ENCODE measurements at places on chromosomes 2 and 18.

DNA sequence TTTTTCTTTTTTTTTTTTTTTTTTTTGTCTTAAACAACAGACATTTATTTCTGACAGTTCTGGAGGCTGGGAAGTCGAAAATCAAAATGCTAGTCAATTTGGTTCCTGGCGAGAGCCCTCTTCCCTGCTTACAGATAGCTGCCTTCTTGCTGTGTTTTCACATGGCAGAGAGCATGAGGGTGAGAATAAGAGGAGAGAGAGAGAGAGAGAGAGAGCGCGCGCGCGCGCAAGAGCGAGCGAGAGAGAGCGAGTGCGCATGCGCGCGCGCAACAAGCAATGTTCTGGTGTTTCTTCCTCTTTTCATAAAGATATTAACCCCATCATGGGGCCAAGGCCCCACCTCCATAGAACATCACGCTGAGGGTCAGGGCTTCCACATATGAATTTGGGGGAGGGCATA, 20.9 kb downstream of the MTCL1 start:
- DNase-seq = no peak

DNA sequence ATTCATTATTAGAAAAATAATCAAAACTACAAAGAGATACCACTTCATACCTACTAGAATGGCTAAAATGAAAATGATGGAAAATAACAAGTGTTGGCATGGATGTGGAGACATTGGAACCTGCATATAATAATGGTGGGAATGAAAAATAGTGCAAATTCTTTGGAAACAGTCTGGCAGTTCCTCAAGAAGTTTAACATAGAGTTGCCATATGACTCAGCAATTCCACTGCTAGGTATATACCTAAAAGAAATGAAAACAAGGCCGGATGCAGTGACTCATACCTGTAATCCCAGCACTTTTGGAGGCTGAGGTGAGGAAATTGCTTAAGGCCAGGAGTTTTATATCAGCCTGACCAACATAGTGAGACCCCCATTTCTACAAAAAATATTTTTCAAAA, 41.6 kb upstream of the ACYP2 start:
- DNase-seq = peak; percentile 84

DNA sequence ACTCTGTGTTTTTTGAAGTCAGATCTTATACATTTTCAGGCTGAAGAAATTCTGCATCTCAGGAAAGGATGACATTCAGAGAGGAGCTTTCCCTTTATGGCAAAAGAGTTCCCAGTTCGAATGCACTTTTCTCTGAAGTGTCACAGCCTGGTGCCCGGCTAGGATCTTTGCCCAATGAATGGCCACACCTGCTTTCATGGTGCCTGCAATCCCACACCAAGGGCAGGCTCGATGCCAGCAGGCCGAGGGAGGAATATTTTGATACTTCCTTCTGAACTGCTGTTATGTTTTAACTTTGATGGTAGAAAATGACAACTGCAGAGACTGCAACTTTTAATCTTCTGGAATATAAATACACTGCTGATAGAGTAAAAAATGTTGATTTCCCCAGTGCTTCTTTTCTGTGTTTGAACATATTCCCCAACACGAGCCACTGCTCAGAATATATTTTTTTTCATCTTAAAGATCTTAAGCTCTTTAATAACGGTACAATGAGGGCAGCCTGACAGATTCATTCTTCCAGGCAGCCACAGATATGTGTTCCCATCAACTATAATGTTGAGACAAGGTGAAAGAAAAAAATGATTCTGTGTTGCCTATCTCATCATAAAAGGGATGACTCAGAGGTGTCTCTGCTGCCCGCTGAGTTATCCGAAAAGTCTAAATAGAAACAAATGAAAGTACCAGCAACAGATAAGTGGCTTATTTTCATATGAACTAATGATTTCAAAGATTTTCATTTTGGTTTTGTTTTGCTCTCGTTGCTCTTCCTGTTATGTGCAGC, 848.5 kb downstream of the DCDC2C start:
- no peak for DNase-seq

- DNase-seq = peak; percentile 52
Measured at GRCh38 chr2:45275242-45275805, 266.1 kb upstream of the SIX2 start.

- no peak for DNase-seq
Measured at GRCh38 chr2:8615576-8616281, 66.1 kb upstream of the ID2 start.

- DNase-seq = peak; percentile 90
Measured at GRCh38 chr2:11155381-11156035, at the start of gene SLC66A3. Gene SLC66A3, plus strand, starts transcription at chr2:11155467. Its CDS starts 80 bp downstream, at chr2:11155547.

DNA sequence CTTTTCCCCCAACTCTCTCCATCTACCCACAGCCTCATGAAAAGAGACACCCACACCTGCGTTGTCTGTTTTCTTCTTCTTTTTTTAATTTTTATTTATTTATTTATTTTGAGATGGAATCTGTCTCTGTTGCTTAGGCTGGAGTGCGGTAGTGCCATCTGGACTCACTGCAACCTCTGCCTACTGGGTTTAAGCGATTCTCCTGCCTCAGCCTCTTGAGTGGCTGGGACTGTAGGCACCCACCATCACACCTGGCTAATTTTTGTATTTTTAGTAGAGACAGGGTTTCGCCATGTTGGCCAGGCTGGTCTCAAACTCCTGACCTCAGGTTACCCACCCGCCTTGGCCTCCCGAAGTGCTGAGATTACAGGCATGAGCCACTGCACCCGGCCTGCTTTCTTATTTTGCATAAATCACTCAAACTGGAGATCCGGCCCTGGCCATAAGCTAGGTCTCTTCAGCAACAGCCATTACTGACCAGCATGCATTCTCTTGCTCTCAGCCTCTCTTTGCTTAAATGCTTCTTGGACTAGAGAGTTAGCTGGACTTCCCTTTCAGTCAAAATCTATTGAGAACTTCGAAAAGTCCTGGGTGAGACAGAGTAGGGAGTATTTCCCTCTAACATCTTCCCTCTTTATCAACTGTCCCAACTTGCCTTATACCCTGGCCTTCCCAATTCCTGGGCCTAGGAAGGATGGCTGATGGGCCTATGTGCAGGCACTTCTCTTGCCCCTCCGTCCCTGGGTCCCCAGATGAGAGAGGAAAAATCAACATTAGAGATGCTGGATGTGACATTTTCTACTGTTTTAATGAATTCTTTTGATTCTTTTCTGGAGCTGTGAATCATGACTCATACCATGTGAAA, 27.3 kb downstream of the MYCN start:
- no peak for DNase-seq

DNA sequence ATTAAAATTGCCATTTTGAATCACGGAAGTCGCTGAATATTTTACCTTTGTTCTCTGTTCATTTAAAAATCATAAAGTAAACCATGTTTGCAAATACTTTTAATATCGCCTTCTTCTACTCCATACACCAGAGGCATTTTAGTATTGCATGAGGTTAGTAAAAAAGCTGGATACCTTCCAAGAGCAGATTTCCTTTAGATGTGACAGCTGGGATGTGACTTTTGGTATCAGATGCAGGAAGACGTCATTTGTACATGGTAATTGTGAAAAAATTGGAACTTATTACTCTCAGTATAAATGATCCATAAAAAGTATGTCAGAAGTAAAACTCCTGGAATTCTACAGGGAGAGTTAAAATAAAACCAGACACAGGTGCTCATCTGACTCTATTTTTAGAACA, 89.5 kb downstream of the SLC4A10 start:
- no peak for DNase-seq

DNA sequence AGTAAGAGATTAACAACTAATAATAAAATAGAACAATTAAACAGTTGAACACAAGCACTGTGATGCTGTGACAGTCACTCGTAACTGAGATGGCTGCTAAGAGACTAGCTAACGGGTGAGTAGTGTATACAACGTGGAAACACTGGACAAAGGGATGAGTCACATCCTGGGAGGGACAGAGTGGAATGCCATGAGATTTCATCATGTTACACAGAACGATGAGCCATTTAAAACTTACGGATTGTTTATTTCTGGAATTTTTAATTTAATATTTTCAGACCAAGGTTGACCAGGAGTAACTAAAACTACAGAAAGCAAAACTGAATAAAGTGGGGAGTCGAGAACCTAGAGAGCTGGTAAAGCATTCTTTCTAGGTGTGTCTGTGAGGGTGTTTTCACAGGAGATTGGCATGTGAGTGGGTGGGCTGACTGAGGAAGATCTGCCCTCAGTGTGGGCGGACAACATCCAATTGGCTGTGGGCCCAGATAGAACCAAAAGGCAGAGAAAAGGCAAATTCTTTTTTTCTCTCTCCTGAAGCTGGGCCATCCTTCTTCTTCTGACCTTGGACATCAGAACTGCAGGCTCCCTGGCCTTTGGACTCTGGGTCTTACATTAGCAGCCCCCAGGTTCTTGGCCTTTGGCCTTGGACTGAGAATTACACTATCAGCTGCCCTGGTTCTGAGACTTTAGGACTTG, 14.6 kb downstream of the TMSB10 start:
- peak; percentile 97 for DNase-seq

DNA sequence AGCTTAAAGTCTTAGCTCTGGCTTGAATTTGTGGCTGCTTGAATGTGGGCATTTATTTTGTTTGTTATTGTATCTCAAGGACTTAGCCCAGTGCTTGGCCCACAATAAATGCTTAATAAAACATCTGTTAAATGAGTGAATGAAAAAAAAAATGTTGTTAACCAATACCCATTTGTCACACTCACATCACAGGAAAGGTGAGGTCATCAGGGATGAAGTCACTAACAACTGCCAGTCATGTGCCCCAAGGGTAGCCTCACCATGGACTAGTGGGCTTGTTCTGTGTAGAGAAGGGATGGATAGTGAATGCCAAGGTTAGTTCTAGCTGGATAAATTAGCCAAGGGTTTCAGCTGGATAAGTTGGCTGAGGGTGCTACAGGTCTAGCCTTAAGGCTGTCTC, 3.0 kb downstream of the NRBP1 start:
- no peak for DNase-seq

GRCh38 chr2:191977754-191978153, 130.9 kb upstream of the CAVIN2 start:
- no peak for DNase-seq

DNA sequence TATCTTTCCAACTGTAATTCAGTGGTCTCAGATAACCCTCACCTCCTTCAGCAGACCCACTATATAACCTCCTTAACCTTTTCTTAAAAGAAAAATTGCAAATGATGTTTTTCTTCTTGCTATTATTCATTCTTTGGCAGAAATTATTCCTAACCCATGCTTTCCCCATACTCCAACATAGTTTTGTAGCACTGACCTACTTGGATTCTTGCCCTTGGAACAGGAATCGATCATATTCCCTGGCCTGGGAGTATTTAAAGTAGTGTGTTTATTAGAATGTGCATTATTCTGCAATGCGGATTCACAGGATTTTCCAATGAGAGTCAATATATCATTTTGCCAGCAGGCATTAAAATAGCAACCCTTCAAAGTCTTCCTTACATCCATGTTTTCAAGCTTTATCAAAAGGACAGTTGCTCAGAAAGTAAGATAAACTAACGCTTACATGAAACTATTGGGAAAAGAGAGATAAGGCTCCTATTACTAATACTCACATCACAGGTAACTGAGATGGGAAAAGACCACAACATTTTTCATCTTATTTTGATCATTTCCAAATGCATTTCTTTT, 37.4 kb downstream of the CHN1 start:
- no peak for DNase-seq

- no peak for DNase-seq
Measured at GRCh38 chr2:42085706-42086487, 38.1 kb downstream of the PKDCC start.

- DNase-seq = no peak
Measured at GRCh38 chr2:42241517-42241916, 72.4 kb downstream of the EML4 start.

- no peak for DNase-seq
Measured at GRCh38 chr2:143940720-143941119, 579.2 kb downstream of the ZEB2 start.

GRCh38 chr2:134247679-134248078, 6.2 kb upstream of the MGAT5 start:
- DNase-seq = no peak

GRCh38 chr2:168501466-168502065, 45.5 kb downstream of the CERS6 start:
- no peak for DNase-seq

- no peak for DNase-seq
Measured at GRCh38 chr2:217153510-217153909, 293.6 kb upstream of the TNP1 start.

DNA sequence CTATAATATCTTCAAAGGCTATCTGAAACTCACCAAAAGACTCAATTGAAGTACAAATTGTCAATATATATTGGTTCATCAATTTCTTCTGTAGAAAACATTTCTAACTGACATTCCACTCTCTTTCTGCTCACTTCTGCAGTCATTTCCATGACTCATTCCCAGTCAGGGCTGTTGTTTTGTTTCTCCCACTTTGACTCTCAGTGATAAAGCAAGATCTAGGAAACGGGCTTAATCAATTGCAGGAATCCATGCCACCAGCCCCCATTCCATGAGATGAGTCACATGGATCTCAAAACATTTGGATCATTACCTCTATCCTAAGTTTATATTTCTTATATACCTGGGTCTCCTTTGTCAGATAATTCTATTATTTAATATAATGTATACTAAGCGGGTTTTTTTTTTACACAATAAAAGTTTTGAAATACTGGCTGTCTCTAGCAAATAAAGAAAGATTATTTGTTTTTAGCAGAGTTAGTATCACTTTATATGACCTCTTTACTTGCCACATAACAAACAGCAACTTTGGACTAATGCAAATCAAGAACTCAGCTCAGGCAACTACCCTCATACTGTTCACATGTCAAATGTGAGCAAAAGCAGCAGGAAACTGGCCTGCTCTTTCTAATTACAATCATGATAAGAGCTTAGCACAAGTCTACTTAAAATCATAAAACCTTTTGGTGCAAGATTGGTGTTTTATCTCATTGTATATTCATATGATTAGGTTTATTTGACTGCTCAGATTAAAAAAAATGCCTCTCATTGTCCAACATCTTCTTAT, 251.1 kb upstream of the PIK3C3 start:
- peak; percentile 34 for DNase-seq

- peak; percentile 68 for DNase-seq
Measured at GRCh38 chr2:235170016-235170415, 218.2 kb downstream of the SH3BP4 start.

DNA sequence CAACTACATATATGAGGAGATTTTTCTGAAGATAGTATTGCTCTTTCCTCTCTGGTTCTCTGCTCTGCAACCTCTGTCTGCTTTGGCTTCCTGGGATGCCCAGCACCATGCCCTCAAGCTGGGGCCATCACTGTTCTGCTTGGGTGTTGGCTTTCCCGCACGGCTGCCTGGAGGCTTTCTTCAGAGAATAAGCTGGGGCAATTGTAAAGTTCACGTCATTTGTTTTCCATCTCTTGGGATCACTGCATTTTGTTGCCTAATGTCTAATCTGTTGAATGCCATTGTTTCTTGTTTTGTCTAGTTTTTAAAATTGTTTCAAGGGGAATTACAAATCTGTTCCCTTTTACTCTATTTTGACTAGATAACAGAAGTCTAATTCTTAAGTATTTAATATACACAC, 437.3 kb upstream of the NRP2 start:
- DNase-seq = no peak

DNA sequence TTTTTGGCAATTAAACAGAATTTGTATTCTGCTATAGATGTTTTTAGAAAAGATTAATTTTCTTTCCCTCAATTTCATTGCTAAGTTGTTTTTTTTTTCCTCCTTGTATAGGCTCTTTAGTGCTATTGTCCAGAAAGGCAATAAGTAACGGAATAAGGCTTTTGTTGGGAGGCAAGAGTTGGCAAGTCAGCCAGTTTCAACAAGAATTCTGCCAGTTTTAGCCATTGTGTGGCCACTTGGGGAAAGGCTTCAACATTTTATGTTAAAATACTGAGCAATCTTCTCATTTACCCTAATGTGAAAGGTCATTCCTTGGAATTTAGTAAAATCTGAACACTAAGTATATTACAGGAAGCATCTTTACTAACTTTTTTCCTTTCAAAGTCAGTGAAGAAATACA, 9.6 kb downstream of the CALCRL start:
- DNase-seq = no peak

Measured in astrocyte of the spinal cord (primary cell).